ENCODE measurements at places on chromosomes 11 and 22.

GRCh38 chr11:62664405-62665074, 470 bp downstream of the C11orf98 start:
- H3K4me1 ChIP-seq: peaks cover 40% of the 10 kb centered on the region
- H3K27ac ChIP-seq: peak overlapping the region; percentile 95
- no peaks in the 10 kb centered on the region for H3K27me3 ChIP-seq
- peak; percentile 69 for DNase-seq
- H3K36me3 ChIP-seq: peaks cover 62% of the 10 kb centered on the region

- no peak overlapping the region for H3K27ac ChIP-seq
- DNase-seq: no peak
- H3K4me3 ChIP-seq: no peak overlapping the region
- H3K27me3 ChIP-seq: peaks cover 7% of the 10 kb centered on the region
- H3K36me3 ChIP-seq: no peaks in the 10 kb centered on the region
These were observed 283.0 kb upstream of the NARS2 start for GRCh38 chr11:78857688-78858087.

DNA sequence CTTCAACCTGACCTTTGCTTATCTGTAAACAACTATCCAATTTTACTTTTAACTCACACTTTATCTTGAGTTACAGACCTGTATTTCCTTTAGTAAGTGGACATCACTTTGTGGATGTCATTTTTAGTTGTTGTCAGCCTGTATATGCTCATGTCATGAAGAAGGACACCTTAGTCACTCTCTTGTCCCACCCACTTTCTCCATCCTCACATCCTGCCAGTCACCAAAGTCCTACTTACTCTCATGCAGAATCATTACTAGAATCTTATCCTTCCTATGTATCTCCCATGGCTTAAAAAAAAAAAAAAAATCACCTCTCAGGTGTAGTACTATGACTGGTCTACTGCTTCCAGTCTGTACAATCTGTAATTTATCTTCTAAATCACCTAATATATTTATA, 43.3 kb downstream of the SESN3 start:
- H3K4me1 ChIP-seq: peaks cover 7% of the 10 kb centered on the region
- no peak for DNase-seq
- peaks cover 18% of the 10 kb centered on the region for H3K36me3 ChIP-seq
- no peaks in the 10 kb centered on the region for H3K27me3 ChIP-seq
- H3K27ac ChIP-seq: no peak overlapping the region

GRCh38 chr22:21921729-21922128, 30.9 kb downstream of the PPM1F start:
- H3K27me3 ChIP-seq: no peaks in the 10 kb centered on the region
- H3K27ac ChIP-seq: no peak overlapping the region
- no peaks in the 10 kb centered on the region for H3K4me1 ChIP-seq
- H3K36me3 ChIP-seq: no peaks in the 10 kb centered on the region
- no peak for DNase-seq

GRCh38 chr22:37636186-37636948, 3.1 kb upstream of the SH3BP1 start:
- H3K4me3 ChIP-seq: no peak overlapping the region
- H3K27ac ChIP-seq: peak overlapping the region; percentile 77
- H3K27me3 ChIP-seq: no peaks in the 10 kb centered on the region
- H3K36me3 ChIP-seq: peaks cover 10% of the 10 kb centered on the region
